Cortex of kidney (tissue), 1 donor: ENCODE measurements at places on chromosomes 16 and 17.

DNA sequence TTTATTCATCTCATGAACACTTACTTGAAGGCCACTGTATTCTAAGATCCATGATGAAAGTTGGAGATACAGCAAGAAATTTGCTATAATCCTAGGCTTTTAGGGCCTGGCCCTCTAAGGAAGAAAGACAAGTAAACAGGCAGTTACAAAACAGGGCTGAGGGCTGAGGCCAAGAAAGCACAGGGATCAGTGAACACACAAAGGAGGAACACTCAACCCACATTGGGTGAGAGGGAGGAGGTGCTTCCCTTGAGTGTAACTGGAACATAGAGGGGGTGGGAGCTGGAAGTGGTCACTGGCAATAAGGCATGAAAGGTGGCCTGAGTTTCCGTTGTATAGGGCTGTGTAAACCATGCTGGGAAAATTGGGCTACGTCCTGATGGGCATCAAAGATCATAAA lies 112.2 kb downstream of the ZNF18 start:
- no peak for DNase-seq

- DNase-seq: no peak
Measured at GRCh38 chr16:3696425-3697218, 20.7 kb downstream of the TRAP1 start.

GRCh38 chr17:35745749-35746320 lies 7.2 kb downstream of the GAS2L2 start:
- DNase-seq: no peak

GRCh38 chr17:8729860-8730259 lies 14.8 kb downstream of the CCDC42 start:
- DNase-seq: no peak

- DNase-seq: no peak
Measured at GRCh38 chr17:13362341-13363122, 239.2 kb downstream of the HS3ST3A1 start.

DNA sequence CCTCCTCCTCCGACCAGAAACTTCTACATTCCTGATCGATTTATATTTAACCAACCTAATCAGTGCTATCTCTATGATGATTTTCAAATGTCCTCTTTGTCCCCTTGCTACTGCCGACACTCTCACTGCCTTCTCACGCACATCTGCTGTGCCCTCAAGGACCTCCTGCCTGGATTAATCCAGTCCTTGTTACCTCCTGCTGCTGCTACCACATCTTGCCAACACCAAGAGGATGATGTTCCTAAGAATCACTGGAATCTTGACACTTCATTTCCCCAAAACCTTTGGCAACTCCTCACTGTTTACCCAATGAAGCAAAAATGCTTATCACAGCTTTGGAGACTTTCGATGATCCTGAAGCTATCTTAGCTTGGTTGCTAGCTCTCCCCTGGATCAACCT lies 287.3 kb upstream of the AXIN2 start:
- no peak for DNase-seq

- DNase-seq: no peak
Measured at GRCh38 chr17:28547623-28548416, 4.6 kb downstream of the UNC119 start.

DNA sequence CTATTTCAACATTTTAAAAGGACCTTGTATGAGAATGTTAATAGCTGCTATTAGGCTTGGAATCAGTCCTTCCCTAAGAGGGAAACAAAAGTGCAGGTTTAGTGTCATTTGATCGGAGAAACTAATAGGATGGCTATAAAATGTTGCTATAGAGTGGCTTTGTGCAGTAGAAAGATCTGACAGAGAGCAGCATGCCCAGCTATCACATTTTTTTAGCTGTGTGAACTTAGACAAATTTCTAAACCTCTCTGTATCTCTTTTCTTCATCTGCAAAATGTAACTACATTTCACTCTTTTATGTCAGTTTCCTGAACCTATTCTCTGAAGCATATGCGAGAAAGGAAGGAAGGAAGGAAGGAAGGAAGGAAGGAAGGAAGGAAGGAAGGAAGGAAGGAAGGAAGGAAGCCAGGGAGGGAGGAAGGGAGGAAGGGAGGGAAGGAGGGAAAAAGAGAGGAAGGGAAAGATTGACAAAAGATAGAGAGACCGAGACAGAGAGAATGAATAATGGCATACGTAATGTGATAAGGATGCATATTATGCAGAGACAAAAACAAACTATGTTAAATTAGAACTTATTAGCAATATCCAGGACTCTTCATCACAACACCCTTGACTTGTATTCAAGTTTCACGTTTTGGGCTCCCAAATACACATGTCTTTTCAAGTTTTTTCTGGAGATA lies 52.6 kb upstream of the CDH8 start:
- DNase-seq: no peak

DNA sequence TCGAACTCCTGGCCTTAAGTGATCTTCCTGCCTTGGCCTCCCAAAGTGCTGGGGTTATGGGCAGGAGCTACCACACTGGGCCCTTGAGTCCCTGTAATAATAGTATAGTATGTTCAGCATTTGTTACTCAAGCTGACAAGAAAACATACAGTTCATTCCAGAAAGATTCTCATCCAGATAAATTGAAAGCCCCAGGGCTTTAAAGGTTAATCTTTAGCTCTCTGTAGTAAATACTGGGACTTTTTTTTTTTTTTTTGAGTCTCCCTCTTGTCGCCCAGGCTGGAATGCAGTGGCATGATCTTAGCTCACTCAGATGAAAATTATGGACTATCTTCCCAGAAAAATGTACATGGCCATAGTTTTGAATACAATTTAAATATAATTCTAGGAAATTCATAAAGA lies 11.0 kb downstream of the BRCA1 start:
- no peak for DNase-seq

- no peak for DNase-seq
Measured at GRCh38 chr17:32899236-32900013, 22.5 kb upstream of the MYO1D start.

- no peak for DNase-seq
Measured at GRCh38 chr17:71600137-71600789, 520.6 kb upstream of the SOX9 start.

DNA sequence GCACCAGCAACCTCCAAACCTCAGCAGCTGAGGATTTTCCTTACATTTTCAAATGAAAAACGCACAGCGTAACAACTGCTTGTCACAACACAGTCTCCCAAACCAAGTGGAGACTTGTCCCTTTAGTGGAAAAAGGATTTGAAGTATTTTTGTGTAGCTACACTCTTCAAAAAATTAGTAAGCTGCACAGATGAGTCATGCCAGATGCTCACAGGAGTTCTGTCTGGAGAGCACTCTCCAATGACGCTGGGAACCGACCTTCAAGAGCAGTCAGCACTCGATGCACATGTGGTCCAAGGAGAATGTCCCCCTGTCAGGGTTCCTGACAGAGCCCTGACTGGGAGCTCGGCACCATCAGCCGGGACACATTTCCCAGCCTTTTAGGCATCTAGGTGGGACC lies 39.8 kb downstream of the MAP1LC3B start:
- DNase-seq: no peak

- no peak for DNase-seq
Measured at GRCh38 chr17:60846175-60846574, 168.5 kb downstream of the BCAS3 start.

DNA sequence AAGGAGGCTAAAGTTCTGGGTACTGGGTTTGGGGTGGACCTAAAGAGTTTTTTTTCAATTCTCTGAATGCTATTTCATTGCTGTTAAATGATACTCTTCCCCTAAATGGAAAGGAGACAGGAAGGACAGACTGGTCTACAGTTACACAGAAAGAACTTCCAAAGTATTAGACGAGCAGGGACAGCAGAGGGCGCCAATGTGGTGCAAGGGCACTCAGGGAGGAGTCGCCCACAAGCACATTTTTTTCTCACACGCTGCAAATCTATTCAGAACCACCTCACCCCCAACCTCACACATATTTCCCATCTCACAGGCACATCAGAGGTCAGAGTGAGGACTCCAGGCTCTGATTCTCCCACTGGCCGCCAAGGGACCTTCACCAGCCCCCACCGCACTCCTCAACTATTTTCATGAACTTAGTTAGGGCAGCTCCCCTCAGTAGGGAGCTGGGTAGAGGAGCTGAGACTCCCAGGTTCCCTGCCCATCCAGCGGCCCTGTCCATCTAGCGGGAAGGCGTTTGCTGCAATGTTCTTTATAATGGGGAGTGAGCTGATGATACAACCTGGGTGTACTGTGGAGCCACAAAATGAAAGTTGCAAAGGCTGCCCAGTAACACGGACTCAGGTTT lies 6.8 kb upstream of the CA4 start:
- no peak for DNase-seq

DNA sequence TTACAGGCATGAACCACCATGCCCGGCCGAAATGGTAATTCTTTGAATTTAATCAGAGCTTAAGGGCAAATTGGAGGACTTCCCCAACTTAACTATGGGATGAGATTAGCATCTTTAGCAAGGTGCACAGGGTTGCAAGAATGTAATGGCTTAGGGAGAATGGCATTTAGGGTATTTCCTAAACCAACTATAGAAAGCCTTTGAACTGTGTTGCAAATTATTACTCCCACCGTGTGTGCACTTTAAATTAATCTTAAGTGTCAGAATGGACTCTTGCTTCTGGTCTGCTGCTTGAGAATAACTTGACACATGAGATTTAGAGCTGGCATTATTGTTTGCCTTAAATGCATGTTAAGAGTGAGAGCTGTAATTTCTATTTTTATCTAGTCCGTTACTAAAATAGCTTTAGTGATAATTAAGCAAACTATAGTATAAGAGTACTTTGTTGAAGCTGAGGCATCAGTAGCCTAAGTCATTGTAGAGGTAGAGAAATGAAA lies 59.8 kb downstream of the TUBD1 start:
- no peak for DNase-seq

DNA sequence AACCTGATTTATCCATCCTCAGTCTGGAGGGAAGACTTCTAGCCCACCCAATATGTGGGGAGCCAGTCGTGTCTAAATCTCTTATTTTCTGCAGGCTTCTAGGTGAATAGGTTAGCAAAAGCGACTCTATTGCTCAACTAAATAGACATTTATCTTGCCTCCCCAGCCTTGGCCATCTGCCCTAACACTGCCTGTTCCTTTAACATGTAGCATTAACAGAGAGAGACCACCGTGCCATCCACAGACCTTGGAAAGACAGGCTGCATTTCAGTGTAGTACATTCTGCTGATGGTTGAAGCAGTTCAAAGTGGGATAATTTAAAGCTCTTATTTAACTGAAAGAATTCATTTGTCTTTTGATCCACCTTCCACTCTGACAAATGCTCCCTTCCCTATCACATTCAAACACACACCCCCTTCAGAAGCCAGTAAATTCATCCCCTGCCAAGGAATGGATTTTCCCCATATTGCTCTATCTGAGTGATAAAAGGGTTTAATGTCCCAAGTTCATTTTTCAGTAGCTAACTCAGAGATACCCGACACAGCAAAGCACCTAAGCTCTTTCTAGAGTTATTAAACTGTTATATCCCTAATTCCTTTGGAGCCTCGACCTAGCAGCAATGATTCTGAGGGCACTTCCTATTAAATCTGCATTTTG lies 58.1 kb upstream of the COX10 start:
- DNase-seq: no peak

GRCh38 chr17:43645765-43646481 lies 15.8 kb downstream of the MEOX1 start:
- DNase-seq: no peak

GRCh38 chr16:17101646-17102045 lies 369.1 kb downstream of the XYLT1 start:
- DNase-seq: no peak

DNA sequence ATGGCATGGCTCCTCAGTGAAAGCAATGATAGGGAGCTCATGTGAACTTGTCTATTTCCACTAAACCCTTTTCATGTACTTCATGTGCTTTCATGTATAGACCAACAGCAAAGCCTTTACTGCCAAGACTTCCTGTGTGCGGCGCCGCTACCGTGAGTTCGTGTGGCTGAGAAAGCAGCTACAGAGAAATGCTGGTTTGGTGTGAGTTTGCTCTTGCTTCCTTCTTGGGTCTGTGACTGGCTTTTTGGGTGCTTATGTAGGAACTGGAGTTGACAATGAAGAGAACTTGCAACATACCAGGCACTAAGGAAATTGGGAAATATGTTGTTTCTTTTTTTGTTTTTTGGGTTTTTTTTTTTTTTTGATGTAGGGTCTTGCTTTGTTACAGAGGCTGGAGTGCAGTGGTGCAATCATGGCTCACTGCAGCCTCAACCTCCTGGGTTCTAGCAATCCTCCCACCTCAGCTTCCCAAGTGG lies 5.7 kb downstream of the SNX11 start:
- no peak for DNase-seq

GRCh38 chr16:85296859-85297660 lies 184.8 kb upstream of the CIBAR2 start:
- no peak for DNase-seq

- DNase-seq: no peak
Measured at GRCh38 chr16:85015481-85016187, 4.3 kb upstream of the ZDHHC7 start.

GRCh38 chr17:6099492-6099891 lies 29.3 kb downstream of the WSCD1 start:
- no peak for DNase-seq

- DNase-seq: no peak
Measured at GRCh38 chr16:85365120-85365519, 248.0 kb upstream of the GSE1 start.

DNA sequence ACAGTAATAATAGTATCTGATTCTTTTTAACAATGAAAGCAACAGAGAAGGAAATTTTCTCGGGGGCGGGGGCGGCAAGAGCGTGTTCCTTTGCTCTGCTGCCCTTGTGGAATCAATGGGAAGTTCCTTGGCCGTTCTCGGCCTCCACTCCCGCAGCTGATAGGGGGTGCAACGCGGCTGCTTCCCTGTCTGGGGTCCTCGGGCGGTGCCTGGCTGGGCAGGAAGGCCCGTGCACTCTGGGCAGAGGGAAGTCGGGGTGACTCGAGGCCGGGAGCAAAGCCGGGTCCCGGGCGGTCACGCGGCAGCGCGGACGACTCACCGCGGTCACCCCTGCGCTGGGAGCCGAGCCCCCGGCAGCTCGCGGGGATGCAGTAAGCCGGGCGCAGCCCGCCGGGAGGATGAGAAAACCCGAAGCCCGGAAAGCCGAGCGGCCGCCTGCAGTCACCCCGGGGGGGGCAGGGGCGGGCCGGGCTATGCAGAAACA lies 2.5 kb downstream of the TUBB3 start:
- no peak for DNase-seq
